Central memory CD4-positive, alpha-beta T cell (primary cell): ENCODE measurements at places on chromosomes 1 and 21.

- DNase-seq: no peak
Observed at GRCh38 chr1:184228558-184228957, 158.3 kb upstream of the C1orf21 start.

- no peak for DNase-seq
Observed at GRCh38 chr1:92933459-92933858, 27.8 kb downstream of the DIPK1A start.

- DNase-seq: no peak
Observed at GRCh38 chr1:75630998-75631397, 20.1 kb upstream of the SLC44A5 start.

DNA sequence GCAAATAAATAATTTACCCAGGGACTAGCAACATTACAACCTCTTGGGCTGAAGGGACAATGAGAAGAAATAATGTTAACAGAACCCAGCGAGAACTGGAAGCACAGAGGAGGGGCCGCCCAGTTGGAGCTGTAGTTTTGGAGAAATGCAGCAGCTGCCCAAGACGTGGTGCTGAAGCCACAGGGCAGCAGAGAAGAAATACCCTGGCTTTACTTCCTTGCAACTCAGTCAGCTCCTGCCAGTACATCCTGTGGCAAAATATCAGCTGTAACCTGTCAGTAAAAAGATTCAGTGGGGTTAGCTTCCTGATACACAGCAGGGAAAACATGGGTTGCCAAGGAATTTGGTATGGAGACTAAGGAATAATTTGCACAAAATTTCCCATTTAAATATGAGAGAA lies 283.6 kb upstream of the USP25 start:
- DNase-seq: no peak

DNA sequence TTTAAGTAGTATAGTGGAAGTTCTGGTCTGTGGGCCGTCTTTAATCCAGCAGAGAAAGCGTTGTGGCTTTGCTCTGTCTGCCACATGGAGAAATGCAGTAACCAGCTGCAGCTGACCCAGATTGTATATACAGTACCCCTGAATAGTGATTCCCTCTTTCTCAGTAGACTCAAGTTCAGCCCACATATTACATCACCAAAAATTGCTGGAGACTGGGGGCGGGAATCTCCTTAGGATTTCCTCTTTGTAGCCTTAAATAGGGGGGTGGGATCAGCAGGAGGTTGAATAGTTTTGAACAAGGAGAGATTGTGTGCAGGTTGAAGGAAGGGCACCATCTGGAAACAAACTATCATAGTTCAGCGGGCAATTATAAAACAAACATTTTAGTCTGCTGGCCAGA lies at the start of gene ANGPTL1:
Gene ANGPTL1 (minus strand): TSS at position 134 of the 400 bp plus-strand sequence. CDS start 5,301 bp downstream, outside the sequence.
- DNase-seq: no peak

DNA sequence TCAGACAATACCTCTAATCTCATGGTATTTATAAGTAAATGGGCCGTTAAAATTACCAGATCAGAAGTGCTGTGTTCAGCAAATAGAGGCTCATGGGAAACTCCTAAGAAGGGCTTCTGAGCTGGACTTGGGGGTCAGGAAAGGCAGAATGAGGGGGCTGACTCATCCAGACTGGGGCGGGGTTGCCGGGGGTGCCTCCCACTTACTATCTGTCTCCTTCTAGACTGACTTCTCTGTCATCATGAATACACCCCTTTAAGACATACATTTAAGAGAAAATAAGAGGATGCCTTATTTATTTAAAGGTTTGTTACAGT lies 96.0 kb upstream of the ERRFI1 start:
- DNase-seq: no peak

- no peak for DNase-seq
Observed at GRCh38 chr1:39617488-39618049, 21.9 kb downstream of the HEYL start.

DNA sequence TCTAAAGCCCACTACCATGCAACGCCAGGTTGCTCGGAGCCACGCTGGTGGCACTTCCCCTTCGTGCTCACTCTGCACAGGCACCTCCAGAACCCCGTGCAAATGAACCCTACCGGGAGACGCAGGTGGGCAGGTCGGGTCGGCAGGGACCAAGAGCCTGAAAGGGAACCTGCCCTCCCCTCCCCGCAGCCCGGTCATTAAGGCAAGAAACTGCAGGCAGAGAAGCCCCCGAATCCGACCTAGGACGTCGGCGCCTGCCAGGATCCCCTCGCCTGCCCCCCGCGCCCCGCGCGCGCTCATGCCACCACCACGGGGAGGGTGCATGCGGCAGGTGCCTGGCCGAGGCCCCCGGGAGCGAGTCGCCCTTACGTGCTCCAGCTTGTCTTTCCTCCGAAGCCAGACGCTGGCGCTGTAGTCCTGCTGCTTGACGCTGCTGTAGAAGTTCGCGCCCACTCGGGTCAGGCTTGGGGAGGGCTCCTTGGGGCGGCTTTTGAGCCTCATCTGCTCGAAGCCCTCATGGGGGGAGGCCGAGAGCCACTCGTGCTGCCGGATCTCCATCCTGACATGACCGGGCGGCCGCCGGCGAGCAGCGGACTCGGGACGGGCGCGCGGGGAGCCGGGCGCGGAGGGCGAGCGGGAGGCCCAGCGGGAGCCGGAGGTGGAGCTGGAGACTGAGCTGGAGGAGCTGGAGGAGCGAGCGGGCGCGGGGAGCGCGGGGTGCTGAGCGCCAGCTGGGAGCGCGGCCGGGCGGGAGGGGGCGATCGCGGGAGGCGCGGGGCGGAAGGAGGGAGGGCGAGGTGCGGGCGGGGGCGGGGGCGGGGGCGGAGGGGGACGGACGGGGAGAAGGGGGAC lies 552 bp downstream of the PLD5 start:
- no peak for DNase-seq

DNA sequence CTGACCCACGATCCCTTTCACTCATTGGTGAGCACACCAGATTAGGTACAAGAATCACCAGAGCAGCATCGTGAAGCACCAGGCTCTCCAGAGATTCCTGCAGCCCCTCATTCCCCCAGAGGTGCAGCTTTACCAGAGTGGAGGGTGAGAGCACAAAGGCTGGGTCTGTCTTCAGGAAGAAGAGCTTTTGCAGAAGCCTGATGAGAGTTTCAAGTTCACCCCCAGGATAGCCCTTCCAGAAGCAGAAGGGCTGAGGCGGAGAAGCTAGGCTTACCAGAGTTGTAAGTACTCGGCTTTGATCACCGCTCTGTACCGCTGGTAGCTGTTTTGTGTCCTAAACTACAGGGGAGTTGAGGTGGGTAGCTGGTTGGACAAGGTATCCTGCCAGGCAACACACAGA lies 3.1 kb downstream of the TSSK3 start:
- no peak for DNase-seq

- no peak for DNase-seq
Observed at GRCh38 chr21:43631411-43632107, 27.7 kb downstream of the HSF2BP start.

DNA sequence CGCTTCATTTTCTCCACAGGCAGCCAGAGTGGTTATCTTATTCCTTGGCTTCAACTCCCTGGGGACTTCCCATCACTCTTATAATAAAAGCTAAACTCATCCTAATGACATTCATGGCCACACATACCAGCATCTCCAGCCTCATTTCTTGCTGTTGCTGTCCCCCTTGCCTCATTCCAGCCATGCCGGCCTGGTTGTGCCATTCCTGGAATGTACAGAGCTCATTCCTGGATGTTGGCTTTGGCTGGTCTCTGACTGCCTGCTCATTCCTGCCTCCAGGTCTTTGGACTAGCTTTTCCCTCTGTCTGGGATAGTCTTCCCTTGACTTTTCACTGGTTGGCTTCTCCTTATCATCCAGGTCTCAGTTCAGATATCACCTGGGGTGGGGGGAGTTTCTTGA lies 2.4 kb upstream of the PEF1 start:
- DNase-seq: no peak

DNA sequence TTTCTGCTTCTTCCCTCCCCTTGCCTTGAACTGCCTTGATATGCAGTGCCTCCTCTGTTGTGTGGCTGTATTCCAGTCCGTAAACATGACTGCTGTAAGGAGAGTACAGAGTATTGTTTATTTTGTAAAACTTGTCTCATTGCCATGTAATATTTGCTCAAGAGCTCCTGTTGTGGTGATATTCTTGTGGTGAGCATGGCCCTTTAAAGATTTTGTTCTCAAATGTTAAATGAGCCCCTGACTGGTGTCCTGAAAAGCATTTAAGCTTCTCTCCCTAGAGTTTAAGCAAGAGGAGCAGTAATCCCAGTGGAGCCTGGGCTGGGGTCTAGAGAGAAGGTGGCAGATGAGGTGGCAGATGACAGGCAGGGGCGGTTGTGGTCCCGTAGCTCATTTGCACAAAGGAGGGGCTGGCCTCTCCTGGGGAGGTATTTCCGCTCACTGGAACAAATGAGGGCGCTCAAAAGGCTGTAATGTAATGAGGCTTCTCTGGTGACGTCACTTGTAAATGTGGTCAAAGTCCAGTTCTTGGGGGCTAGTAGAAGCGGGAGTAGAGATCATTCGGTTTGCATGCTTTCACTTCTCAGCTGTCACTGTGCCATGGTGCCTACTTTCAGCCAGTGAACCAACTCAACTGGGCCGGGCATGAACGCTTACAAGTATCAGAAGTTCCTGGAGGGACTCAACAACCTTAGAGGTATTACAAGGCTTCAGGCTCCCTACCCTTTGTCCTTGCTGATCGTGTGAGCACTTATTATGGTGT lies 46.0 kb upstream of the MACF1 start:
- no peak for DNase-seq

DNA sequence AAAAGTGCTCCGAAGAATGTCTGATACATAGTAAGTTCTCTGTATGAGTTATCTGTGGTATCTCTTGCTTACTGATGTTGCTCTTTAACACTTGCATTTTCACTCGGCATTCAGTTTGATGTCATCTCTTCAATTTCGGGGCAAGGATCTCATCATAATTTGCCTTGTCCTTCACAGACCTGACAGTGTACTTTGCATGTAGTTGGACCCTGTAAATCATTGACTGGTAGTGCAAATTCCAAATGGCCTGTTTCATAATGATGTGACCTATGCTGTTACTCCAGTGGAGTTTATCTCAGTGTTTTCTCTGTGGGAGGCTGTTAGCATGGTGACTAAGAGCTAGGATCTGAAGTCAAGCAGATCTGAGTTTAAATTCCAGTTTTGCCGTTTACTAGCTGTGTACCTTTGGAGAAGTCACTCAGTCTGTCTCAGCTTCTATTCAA lies 34.2 kb upstream of the ABCD3 start:
- no peak for DNase-seq

DNA sequence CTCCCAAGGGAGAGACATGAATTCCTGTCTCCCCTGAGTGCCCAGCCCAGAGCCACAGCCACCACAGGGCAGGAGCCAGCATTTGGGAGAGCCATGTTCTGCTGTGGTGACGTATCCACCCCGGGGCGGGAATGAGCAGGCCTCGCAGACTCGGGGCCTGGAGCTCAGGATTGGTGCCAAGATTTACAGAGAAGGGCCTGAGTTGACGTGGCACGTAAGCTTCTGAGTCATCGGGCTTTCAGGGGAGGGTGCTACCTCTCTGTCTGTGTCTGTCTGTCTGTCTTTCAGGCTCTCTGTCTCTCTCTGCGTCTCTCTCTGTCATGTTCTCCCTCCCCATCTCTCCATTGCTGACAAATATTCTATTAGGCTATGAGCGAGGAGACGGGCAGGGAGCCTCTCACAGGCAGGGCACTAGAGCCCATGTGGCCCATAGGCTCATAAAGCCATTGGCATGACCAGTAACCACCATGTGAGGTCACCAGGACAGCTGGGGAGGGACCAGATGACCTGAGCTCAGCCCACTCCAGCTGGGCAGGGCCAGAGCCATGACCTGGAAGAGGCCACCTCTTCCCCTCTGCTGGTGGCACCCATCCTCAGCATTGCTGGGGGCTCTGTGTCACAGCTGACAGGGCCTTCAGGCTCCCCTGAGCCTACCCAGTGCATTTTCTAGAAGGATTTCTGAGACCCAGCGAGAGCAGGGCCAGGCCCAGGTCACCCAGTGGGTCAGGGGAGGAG lies 300.0 kb upstream of the VAMP3 start:
- DNase-seq: no peak

DNA sequence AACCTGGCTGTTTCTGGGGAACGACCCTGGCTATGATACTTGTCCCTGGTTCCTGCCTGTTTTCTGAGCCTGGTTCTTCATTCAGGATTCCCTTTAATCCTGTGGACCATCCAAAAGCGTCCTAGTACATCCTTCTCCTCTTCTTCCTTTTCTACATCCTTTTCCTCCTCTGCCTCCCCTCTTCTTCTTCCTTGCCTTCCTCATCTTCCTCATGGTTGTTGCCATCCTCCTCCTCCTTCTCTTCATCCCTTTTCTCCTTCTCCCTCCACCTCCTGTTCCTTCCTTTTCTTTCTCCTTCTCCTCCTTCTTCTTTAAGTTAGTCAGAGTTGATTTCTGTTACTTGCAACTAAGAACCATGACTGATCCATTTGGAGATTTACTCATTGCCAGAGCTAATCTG lies 197.8 kb downstream of the FOXD2 start:
- no peak for DNase-seq

DNA sequence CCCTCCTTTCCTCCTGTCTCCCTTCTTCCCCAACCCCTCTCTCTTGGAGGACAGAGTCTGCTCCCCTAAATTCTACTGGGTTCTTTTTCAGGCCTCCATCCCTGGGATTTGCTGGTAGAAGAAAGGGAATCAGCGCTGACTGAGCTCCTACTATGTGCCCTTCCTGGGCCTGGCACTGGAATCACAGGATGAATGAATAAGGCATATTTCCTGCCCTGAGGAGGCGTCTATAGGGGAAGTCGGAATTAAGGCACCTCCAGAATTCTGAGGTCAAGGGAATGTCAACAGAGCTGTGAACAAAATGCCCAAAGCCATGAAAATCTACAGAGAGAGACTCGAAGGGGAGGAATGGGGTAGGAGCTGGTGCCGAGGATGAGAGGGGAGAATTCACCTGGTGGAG lies 17.4 kb upstream of the BTG2 start:
- DNase-seq: no peak
